GM04503 (cell line): ENCODE measurements at places on chromosomes 11 and 22.

DNA sequence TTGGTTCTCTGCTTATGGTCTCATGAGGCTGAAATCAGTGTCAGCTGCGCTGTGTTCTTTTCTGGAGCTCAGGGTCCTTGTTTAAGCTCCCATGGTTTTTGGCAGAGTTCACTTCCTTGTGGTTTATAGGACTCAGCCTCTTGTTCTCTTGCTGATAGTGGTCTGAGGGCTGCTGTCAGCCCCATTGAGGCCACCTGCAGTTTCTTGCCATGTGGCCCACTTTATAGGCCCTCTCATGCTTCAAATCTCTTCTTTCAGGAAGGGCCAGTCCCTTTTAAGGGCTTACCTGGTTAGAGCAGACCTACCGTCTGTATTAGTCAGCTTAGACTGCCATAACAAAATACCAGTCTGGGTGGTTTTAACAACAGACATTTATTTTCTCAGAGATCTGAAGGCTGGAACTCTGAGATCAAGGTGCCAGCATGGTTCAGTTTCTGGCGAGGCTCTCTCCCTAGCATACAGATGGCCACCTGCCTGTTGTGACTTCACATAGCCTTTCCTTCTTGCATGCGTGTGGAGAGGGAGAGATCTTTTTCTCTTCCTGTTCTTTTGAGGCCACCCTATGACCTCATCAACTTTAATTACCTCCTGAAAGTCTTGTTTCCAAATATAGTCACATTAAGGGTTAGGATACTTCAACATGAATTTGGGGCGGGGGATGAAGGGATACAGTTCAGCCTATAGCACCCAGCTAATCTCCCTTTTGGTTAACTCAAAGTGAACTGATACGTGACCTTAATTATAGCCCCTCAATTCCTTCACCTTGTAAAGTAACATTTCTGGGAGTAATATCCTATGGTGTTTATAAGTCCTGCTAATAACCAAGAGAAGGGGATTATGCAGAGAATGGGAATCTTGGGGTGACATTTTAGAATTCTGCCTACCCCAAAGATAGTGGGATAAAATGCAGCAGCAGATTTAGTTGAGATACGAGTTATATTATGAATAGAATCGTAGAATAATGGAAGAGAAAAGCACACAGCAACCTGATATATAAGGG is 131.8 kb downstream of the UVRAG start:
- DNase-seq, result no peak

- DNase-seq, result no peak
These were observed 122.5 kb upstream of the FGF3 start for GRCh38 chr11:69941546-69942332.

GRCh38 chr11:77147668-77148321 is 19.7 kb downstream of the MYO7A start:
- DNase-seq, result no peak

DNA sequence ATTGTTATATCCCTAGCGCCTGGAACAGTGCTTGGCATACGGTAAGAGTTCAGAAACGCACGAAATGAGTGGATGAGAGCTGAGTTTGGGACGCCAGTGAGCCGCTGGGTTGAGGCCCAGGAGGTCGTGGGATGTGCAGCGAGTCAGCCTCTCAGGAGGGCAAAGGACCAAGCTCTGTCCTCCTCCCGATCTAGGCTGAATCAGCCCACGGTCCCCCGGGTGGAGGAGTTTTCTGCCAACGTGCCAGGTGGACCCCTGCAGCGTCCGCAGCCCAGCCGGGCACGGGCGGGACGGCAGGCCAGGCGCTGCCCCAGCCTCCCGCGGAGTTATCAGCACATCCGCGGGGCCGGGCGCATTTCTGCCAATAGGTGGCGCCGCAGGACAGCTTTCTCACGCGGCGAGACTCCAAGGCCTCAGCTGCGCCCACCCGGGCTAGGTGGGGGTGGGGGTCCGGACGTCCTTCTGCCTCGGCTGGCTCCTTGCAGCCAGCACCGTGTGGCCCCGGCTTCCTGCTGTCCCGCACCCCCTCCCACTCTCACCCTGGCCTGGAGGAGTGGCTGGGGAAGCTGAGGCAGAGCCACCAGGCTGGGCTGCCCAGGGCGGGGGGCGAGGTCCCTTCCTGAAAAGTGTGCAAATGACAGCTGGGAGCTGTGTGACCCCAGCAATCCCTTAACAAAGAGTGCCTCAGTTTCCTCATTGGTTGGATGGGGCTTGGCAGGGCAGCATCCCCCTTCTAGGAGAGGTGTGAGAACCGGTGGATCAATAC is 2.2 kb upstream of the RPS19BP1 start:
- DNase-seq, result no peak

- no peak for DNase-seq
These were observed 451.3 kb downstream of the TBC1D22A start for GRCh38 chr22:47213571-47214230.

- no peak for DNase-seq
These were observed 106.4 kb downstream of the SYN3 start for GRCh38 chr22:32951807-32952153.

GRCh38 chr11:69039501-69039900 is 9.2 kb upstream of the TPCN2 start:
- DNase-seq, result no peak

DNA sequence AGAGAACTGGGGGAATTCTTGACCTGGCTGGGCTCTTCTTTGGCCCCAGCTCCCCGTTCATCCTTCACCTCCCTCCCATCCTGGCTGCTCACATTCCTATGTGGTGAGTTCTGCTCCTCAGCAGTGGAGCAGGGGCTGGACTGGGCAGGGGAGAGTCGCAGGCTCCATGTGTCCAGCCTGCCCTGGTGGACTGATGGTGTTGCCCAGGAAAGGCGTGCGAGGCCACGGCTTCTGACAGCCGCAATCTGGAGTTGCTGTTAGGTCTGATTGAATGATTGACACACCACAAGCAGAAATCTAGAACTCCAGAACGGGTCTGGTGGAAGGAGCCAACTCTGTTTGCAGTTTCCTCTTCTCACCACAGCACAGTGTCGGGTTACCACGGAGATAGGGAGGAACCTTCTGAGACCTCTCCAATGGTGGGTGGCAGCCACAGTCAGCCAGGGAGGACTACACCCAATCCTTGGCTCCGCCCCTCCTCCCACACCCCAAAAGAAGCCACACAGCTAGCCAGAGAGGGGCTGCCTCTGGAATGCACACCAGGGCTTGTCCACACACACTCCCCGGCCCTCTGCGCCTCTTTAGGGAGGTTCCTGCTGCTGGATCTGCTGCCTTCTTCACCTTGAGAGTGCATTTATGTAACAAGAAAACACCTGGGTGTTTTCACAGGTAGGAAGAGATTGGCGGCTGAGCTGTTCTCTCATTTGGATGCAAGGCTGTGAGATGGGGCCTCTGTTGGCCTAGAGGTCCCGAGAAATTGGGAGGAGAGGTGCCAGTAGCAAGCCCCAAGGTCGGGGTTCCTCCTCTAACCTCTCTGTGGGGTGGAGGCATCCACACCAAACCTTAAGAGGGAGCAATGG is 56.4 kb upstream of the CD44 start:
- peak; percentile 79 for DNase-seq

- DNase-seq, result peak; percentile 90
These were observed 72.1 kb downstream of the RNF169 start for GRCh38 chr11:74820763-74821162.

- no peak for DNase-seq
These were observed 125.8 kb downstream of the RASSF10 start for GRCh38 chr11:13134886-13135285.

- DNase-seq, result no peak
These were observed 914 bp upstream of the PRDM11 start for GRCh38 chr11:45145379-45146071.

- no peak for DNase-seq
These were observed 1251.7 kb upstream of the RAG2 start for GRCh38 chr11:37849706-37850105.

GRCh38 chr11:63920939-63921417 is 4.0 kb upstream of the RCOR2 start:
- no peak for DNase-seq
